GM04504 (cell line): ENCODE measurements at places on chromosomes 2 and 18.

GRCh38 chr2:12716032-12716281 is 779 bp upstream of the TRIB2 start:
- DNase-seq = no peak

DNA sequence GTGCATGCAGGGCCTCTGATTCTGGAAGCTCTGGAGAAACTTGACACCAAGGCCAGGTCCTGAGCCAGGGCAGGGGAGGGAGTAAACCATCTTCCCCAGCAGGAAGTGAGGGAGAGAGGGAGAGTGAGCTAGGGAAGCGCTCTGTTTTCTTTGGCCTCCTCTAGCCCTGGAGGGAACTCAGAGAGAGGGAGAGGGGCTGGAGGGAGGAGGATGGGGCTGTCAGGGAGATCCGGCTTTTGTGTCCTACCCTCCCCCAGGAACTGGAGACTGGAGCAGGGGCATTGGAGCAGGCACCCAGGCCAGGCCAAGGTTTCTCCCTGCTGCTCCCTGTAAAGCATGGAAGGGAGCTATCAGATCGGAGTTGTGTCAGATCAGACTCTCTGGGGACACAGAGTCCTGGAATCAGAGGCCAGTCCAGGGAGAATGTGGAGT is 22.7 kb upstream of the PKDCC start:
- DNase-seq = no peak

DNA sequence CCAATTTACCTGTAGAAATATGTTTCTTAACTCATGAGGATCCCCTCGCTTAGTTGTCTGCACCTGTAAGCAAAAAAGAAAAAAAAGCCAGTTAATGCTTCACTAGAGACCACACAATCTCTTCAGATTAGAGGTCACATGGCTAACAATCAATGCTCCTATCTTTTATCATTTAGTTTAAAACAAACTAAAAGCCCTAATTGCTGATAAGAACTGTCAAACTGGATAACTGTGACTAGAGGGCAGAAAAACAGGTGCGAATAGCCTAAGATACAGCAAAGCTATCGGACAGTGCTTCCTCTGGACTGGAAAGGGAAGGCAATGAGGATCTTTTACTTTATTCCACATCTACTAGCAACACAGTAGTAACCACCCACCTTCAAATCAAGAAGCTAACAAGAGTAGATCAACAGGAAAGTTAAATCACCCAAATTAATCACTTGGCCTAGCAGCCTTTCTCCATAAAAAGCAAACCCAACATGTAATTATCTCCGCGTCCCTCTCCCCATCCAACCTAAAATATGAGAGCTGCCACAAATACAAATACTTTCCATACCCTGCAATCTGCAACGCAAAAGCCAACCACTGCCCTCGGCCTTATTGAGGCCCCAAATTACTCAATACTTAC is 734 bp downstream of the SLC25A12 start:
- no peak for DNase-seq

DNA sequence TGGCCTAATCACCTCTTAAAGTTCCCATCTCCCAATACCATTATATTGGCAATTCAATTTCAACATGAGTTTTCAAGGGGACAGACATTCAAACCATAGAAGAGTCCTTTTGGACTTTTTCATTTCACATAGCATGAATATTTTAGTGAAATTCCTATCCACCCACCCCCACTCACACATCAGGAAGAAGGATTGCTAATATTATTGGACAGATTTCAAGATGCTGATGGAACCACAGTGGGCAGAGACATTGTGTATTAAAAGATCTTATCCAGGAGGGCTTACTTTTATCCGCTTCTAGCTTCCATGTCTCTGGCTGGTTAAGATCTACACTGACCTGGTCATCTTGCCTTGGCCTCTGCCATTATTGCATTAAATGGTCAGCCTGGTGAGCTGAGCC is 297.4 kb upstream of the ACVR2A start:
- DNase-seq = no peak

- no peak for DNase-seq
Measured at GRCh38 chr2:228016402-228016801, 145.0 kb downstream of the DAW1 start.
